Activated naive CD4-positive, alpha-beta T cell treated with anti-CD3 and anti-CD28 coated beads, Interleukin-2, amount 50 U/mL, for 72 hours (primary cell): ENCODE measurements at places on chromosomes 3 and 15.

DNA sequence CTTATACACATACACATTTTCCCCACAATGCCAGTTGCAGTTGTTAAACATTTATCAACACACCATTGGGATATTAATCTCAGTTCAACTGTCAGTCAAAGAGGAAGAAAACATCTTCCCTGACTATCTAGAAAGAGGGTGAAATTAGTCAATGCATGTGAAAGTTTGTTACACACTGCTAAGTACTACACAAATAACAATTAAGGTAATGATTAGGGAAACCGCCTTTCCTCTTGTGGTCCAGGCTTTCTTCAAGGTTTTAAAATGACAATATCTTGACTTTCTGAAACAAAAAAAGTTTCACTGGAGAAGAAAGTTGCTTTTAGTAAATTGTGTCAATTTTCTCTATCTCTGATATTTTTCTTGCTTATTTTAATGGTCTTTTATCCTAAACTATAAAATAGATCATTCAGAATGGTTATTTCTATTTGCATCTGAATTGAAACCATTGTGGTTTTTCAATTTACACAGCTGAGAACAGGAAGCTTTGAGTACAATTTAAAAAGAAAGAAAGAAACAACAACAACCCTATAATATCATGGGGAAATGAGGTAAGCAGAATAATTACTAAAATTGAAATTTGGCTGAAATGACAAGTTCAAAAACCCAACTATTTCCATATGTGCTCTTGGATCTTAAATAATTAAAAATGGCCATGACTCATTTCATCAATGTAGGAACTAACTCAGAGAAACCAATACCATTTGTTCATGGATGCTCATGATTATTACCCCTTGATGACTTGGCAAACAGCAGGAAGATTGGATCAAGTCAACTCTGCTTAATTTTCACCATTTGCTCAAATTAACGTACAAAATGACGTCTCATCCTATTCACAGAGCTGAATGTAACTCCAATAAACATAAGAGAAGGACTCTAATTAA is 31.7 kb downstream of the GPR149 start:
- DNase-seq: no peak

- no peak for DNase-seq
Measured at GRCh38 chr3:105982207-105982606, 113.4 kb upstream of the CBLB start.

GRCh38 chr3:40672861-40673260 is 148.1 kb downstream of the ZNF621 start:
- DNase-seq: no peak

DNA sequence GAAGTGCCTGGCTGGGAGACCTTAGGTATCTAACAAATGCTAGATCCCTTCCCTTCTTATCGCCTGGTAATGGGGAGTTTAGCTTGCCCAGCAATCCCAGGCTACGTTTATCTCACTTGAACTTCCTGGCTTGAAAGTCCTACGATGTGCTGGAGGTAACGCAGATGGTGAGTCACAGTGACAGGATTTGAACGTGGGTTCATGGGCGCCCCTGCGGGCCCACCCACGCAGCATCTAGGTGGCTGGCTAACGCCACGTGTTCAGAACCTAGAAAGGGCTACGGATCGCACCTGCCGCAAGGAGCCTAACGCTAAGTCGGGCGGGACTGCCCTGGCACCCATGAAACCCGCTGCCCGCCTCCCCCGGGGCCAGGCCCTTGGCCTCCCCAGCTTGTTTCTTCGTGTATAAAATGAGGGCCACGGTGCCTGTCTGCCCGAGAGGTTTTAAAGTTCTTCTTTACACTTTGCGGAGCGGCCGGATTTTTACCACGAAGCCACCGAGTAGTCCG is 600 bp upstream of the USP3 start:
- DNase-seq: peak; percentile 94

DNA sequence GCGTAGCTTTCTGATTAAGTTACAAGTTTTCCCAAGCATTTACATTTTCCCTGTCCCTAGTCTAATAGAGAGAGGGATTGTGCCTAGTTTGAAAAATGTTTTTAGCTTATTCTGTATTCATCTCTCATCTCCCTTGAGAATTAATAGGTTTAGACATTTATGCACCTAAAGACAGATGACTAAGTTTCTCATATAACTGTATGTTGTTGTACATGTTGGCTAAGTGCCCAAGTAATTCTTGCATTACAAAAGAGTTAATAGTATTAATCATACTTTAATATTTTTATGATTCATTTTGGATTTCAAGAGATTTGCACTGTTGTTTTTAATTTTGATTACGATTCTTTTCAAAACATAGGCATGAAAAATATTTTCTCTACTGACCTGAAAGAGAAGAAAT is 109.0 kb upstream of the TBL1XR1 start:
- DNase-seq: no peak

DNA sequence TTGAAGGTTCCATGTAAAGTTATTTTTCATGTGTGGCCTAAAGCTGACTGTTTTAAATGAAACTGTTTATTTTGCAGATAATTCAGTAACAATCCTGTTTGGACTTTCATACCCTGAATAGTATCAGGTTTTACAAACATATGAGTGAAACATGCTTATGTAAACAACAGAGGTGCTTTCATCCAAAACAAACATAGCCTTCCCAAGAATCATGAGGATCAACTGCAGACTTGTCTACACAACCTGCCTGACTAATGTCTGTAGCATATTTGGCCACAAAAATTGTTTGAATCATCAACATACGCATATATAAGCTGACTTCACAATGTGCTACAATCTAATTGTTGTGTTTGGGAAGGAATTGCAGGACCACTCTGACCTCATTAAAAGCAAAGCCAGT is 190.4 kb downstream of the DIPK2A start:
- no peak for DNase-seq

DNA sequence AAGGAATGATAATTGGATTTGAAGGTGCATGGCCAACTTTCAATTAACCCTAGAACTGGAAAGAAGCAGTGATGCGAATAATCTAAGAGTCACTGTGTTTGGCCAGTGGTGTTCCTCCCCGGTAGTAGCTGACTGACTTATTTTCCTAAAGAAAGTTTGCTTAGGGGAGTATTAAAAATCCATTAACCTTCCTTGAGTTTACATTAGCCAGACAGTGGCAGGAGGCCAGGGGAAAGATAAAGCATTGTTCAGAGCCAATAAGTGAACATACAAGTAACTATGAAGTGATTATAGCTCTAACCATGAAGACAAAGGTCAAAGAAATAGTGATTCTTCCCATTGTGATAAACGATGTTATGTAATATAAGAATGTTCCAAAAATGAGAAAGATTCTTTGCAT is 8.9 kb upstream of the TMEM202 start:
- DNase-seq: no peak

- peak; percentile 39 for DNase-seq
Measured at GRCh38 chr3:138051947-138052802, 42.2 kb downstream of the CLDN18 start.

GRCh38 chr3:86954226-86954625 is 36.7 kb downstream of the VGLL3 start:
- DNase-seq: no peak

DNA sequence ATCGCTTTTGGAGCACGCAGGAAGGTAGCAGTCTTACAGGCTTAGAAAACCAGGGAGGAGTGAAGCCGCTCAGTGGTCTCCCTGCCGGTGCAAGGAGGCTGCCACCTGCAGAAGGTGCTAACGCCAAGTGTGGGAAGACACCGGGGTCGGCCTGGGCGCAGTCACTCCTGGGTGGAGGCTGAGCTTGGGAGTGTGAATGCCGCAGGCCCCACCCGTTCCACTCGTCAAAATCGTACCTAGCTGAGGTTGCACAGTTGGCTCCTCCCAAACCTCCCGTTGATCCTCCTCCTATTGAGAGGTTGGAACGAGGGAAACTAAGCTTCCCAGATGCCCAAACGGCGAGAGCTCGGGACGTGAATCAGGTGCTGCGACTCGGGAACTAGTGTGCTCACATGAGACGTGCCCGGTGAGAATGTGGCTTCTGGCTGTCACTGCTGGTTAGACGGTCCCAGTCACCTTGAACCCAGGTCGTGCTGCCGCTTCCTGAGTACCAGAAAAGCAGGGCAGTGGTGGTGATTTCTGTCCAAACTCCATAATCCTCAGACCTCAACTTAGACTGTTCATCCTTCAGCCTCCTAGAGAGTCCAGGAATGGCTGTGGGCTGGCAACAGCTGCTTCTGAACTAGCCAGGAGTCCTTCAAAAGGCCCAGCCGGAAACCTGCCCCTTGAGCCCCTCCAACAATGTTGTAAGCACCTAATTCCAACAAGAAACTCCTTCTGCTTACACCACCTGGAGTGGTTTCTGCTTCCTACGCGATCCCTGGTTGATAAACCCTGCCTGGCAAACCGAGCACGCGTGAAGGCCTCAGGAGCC is 156.0 kb downstream of the XXYLT1 start:
- no peak for DNase-seq

DNA sequence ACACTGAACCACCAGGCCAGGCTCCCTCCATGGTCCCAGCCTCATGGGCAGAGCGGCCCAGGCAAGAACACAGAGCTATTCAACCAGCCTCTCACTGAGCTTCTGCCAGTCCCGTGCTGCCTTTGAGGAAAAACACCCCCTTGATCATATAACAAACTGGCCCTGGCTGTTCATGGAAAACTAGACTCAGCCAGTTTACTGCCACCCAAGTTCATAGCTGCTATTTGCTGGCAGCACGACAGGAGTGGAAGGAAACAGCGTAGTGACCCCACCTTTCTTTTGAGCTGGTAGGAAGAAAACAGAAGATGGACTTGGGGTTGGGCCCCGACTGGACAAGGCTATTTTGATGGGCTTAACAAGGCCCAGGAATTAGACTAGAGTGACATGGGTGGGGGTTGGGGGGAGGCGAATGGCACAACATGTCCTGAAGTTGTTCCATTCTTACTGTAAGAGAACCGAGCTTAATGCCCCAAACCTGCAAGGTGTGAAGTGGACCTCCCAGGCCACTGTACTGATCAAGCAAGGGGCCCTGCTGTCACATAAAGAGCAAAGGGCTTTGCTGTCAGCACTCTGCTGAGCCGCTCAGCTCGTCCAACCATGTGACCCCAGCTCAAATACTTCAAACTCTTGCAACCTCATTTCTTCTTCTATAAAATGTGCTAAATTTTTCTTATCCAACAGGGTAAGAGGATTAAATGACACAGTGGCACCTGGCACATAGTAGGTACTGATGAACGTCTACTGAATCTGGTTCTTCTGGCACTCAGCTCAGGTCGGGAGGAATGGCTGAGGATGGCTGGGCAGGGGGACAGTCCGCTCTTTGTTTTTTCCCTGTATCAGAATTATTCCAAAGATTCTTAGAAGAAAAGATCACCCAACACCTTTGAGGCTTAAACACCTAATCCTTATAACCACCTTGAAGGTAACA is 1.6 kb downstream of the FBXL22 start:
- no peak for DNase-seq
